NCI-H187 treated with DMSO at 0.1 percent for 48 hours (cell line): ENCODE measurements at places on chromosomes 6 and 20.

DNA sequence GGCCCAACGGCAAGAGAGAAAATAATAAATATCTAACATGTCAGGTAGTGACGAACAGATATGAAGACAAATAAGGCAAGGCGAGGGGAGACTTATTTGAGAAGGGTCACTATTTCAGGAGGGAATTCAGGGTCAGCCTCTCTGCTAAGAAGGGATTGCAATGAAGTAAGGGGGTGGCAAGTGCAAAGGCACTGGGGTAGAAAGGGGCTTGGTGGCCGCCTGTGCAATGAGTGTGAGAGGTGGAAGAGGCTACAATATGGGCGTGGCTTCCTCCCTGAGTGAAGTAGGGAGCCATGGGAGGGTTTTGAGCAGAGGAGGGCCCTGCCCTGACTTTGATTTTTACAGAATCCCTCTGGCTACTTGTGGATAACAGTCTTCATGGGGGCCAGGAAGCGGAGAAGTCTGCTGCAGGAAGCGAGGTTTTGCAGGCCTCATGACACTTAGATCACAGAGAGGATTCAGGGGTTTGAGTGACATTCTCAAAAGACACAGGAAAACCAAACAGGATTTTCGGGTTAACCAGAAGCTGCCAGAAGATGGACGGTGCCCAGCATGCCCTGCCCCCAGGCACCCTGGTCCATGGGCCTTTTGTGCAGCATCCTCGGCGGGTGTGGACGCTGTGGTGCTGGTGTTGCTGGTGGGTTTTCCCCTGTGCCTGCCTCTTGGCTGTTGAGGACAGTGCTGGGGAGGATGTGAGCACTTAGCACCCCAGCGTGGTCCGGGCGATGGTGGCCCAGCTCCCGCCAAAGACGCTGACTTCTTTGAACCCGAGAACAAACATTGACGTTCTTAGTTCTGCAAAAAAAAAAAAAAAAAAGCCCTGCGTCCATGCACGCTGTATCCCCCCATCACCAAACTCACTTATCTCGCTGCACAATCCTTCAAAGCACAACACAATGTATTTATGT lies 124.2 kb upstream of the PTPN1 start:
- DNase-seq, result no peak

DNA sequence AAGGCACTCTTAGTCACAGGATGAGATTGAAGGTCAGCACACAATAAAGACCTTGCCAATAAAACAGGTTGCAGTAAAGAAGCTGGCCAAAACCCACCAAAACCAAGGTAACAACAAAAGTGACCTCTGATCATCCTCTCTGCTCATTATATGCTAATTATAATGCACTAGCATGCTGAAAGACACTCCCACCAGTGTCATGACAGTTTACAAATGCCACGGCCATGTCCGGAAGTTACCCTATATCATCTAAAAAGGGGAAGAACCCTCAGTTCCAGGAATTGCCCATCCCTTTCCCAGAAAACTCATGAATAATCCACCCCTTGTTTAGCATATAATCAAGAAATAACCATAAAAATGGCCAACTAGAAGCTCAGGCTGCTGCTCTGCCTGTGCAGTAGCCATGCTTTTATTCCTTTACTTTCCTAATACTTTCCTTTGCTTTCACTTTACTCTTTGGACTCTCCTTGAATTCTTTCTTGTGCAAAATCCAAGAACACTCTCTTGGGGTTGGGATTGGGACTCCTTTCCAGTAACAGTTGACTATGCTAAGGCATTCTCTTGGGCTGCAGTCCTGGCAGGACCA lies 527.3 kb upstream of the MAP3K7 start:
- DNase-seq, result no peak

GRCh38 chr6:131101911-131102680 lies 33.2 kb upstream of the AKAP7 start:
- DNase-seq, result no peak

DNA sequence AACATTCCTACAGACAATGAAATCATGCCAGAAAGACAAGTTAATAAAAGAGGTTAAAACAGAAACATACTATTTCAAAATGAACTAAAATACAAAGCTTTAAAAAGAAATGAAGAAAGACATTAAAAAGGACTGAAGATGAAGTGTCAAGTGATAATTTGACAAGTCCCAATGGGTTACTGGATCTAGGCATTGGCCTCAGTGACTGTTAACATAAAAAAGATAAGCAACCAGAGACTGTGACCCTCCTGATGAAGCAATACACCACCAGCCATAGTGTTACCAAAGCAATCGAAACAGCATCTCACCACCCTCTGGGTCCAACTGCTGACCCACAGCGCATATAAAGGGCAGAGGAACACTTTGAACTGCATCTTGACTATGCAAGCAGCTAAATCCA lies 130.3 kb downstream of the FIG4 start:
- DNase-seq, result no peak

DNA sequence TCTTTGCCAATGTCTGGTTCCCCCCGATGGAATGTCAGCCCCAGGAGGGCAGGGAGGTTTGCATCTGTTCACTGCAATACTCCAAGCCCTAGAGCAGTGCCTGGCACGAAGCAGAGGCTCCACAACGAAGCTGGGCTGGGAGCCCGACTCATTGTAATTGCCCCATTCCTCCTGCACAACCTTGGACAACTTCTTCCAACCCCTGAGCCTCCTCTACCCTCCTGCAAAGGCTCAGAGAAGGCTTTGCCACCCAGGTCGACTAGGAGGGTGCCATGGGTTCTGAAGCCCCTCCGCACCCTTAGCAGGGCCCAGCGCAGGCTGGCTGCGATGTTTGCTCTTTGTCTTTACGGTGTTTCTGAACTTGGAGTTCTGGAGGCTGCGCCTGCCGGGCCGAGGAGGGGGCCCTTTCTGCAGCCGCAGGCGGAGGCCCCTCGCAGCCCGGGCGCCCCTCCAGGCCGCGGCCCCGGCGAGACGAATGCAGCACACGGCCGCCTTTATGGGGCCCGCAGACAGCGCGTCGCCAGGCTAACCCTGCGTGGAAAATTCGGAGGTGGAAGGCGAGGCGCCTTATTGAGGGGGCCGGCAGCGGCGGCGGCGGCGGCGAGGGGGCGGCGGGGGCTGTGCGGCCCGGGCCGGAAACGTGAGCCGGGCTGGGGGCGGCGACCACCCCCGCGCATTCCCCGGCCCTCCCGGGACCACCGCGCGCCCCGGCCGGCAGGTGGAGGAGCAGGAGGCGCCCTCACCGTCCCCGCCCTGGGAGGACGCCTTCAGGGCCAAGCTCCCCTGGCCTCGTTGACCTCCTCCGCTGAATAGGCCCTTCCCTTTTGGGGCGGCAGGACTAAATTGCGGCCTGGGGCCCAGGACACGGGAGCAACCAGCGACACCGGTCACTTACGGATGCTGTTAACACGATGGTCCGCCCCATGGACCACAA lies 27.0 kb downstream of the SNAI1 start:
- no peak for DNase-seq

DNA sequence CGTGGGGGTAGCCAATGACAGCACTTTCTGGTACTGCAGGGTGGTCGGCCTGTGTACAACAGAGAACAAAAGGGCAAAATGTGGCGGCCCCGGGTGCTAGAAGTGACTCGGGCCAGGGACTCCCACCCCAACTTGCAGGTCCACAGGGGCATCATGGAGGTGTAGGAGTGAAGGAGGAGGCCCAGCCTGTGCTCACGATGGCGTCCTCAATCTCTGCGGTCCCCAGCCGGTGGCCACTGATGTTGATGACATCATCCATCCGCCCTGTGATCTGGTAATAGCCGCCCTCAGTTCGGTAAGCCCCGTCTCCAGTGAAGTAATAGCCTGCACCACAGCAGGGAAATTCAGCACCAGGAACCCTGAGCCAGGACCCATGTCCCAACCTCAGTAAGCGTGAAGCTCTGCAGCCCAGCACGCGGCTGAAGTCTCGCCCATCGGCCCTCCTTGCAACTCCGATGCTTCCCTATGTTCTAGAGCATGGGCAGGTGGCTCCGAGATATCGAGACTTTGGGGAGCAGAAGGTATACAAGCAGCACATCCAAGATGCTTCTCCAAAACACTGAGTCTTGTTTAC lies 20.2 kb upstream of the APMAP start:
- no peak for DNase-seq

- no peak for DNase-seq
These were observed 377.1 kb downstream of the BTBD9 start for GRCh38 chr6:38262609-38263008.

DNA sequence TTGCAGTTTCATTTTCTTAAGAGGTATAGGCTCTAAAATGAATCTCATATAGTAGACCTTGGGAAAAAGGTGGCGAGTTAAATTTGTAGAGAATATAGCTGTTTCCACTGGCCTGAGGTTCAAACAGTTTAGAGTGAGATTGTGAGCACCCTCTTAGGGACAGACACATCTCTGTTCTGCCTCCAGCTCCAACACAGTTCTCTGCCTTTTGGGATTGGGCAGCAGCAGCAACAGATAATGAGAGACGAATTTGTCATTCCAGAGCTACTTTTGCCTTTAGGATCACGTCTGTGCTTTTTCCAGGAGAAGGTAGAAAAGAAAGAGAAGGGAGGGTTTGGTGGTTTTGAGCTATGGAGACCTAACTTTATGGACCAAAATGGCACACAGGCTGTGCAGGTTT lies 289.4 kb downstream of the PRL start:
- DNase-seq, result no peak

DNA sequence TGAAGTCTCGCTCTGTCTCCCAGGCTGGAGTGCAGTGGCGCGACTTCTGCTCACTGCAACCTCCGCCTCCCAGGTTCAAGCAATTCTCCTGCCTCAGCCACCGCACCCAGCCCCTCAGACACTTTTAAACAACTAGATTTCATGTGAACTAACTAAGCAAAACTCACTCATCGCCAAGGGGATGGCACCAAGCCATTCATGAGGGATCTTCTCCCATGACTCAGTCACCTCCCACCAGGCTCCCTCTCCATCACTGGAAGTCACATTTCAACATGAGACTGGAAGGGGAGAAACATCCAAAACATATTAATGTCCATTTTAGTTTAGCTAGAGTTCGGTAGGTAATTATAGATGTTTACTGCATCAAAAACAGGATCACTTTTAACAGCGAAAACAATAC lies 95.9 kb upstream of the PRL start:
- no peak for DNase-seq

GRCh38 chr6:11392778-11393507 lies 144.6 kb upstream of the TMEM170B start:
- DNase-seq, result no peak

- no peak for DNase-seq
These were observed 332.6 kb downstream of the NRN1 start for GRCh38 chr6:5674141-5674540.

DNA sequence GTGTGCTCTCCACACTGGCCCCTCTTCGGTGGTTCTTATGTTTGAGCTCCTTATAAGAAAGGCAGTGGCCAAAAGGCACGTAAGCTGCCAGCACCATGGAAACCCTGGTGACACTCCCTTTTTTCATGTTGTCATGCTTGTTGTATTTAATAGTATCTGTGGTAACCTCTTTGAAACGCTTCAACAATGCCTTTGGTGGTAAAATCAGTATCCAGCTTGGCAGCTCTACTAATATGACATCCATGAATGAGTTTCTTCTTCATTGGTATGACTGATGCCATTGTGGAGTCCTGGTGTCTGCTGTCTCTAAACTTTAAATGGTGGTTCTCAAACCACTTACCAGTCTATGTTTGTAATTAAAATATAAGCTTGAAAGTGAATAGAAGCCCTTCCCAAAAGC lies 10.7 kb upstream of the MYLK2 start:
- no peak for DNase-seq

DNA sequence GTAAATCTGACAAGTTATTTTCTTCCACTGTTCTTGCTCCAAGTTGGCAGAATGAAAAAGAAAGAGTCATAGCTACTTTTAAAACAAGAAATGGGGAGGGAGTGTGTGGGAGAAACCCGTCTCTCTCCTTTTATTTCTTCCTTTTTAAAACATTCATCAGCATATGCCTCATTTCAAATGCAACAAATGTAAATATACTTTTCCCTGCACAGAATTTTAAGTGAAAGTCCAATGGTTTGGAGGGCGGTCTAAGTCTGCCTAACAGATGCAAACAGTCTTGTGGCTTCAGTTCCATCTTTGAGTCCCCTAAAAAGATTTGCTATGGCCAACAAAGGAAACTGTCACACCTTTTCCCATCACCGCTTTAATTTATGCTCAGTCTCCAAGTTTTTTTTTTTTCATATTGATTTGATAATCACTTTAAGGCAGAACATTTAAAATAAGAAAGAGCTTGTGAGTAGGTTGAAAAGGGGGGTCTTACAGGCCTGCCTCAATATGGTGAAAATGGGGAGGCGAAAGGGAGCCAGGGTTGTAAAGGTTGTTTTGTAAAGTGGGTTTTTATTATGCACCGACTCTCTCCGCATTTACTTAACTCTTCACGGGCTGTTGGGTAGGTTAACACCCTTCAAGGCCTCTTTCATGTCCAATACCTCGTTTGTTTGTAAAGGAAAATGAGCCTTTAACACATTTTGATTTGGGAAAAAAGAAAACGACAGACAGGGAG lies 4.6 kb downstream of the TFAP2D start:
- DNase-seq, result no peak

DNA sequence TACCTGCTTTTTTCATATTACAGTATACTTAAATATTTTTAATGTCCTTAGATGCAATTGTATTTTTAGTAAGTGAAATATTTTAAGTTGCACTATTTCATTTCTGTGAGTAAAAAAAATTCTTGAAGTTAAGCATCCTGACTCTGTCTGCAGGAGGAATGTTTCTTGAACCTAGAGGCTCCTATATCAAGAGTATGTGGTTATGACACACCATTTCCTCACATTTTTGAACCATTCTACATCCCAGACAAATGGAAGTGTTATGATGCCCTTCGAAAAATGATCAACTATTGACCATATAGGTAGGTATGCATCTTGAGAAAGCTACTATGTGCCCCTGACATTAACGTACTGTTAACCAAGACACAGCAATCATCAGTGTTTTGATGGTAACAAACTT lies 237.0 kb downstream of the BCKDHB start:
- no peak for DNase-seq

- DNase-seq, result no peak
These were observed 14.8 kb downstream of the ARMC12 start for GRCh38 chr6:35751594-35751993.

DNA sequence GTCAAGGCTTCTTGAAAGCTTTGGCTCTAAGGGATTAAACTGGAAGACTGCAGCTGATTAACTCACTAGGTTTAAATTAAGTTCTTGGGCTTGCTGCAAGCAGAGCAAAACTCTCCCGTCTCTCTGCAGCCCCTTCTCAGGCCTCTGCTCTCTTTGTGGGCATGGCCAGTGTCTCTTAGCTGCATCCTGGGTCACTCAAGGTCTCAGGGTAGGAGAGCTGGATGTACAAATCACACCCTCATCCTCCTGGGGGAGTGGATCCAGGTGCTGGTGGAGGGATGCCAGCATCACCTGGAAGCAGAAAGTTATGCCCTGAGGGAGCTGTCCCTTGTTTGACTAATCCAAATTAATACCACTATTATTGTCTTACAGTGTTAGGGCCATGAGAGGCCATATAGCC lies 35.8 kb downstream of the GCM1 start:
- DNase-seq, result no peak

DNA sequence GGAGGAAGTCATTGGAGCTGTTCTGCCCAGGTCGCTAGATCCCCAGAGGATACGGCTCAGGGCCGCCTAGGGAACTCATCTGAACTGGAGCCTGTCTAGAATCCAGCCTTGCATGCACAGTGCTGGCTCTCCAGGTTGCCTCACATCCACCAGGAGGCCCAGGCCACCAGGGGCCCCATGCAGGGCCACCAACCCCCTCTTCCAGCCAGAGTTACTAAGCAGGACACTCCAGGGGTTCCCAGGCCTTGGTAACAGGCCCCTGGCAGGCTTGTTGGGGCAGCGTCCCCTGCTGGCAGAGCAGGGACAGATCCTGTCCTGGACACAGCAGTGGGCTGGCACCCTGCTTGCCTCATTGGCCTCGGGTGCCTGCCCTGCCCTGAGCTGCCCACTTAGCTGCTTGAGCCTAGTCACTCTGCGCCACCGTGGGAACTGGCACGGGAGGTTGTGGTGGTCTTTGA lies 35.3 kb downstream of the EFCAB8 start:
- no peak for DNase-seq
